ENCODE measurements at places on chromosomes 1 and 21.
A peak's percentile ranks its signal among the peaks of the same experiment; 100 is the strongest.

DNA sequence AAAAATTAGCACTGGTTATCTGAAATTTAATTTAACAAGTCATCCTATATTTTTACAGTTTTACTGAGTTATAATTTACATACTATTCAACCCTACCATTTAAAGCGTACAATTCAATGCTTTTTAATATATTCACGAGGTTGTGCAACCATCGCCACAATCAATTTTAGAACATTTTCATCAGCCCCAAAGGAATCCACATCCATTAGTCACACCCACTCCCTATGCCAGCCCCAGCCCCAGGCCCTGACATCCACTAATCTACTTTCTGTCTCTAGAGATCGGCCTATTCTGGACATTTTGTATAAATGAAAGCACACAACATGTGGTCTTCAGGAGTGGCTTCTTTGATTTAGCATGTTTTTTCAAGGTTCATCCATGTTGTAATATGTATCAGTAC, 134.7 kb downstream of the PSMG1 start:
- DNase-seq, result no peak

DNA sequence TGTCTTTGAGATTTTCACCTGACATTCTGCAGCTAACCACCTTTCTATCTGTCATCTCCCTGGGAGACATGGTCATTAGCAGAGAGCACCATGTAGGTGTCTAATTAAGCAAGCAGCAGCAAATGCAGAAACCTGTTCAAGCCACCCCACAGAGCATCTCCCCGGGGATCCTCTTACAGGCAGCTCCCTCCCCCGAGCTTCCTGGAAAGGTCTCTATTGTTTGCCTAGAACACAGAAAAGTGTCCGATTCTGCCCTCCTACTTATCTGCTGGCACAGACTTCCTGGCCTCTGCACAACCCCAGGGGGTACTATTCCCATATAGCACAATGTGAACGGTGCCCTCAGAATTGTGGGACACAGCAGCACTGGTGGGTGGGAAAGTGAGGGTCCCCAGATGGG, 46.1 kb downstream of the PLEKHA6 start:
- DNase-seq, result no peak

- DNase-seq, result no peak
These were observed 421.5 kb downstream of the PTPRU start for GRCh38 chr1:29657816-29658215.

DNA sequence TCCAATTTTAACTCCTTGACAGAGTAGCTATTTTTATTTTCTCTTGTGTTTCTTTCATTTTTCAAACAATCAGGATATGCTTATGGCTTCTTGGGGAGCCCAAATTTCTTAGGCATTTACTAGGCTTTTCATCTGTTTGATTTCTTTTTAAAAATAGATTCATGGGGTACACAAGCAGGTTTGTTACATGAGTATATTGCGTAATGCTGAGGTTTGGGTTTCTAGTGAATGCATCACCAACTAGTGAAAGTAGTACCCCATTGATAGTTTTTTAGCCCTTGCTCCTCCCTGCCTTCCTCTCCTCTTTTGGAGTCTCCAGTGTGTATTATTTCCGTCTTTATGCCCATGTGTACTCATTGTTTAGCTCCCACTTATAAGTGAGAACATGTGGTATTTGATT, 190.7 kb downstream of the CENPF start:
- DNase-seq, result no peak

DNA sequence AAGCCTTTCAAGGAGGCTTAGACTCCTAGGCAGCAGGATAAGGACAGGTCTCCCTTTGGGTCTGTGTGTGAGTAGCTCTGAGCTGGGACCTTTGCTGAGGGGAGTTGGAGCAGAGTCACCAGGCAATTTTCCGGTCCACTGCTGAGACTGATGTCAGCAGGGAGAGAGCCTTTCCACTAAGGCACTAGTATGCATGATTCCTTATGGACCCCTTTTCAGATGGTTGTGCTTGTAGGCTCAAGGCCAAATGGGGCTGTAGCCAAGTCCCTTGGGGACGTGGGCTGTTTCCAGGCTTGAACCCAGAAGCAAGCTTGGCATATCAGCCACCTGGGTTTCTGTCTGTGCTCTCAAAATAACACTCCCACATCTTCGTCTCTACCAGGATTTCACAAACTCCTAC, 73.0 kb downstream of the CCDC18 start:
- DNase-seq, result no peak

GRCh38 chr1:201597551-201598230, 58.8 kb downstream of the NAV1 start:
- no peak for DNase-seq

DNA sequence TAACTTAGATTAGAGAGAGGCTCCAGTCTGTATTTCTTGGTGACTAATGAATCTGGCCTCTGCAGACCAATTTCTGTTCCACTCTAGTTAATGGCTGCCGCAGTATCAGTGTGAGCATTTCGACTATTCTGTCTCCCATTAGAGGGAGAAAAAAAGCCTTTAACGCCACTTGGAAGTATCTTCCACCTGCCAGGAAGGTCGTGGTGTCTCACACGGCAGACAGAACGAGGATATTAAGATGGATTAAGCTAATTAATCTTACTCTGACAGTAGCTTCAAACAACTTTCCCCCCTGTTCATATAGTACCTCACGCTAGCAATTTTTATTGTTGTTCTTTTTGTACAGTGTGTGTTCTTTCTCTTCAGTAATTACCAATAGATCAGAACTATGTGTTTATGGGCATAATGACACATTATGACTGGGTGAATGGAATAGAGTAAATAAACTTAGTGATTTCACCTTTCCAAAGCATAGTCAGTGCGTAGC, 153.8 kb downstream of the ADGRL2 start:
- DNase-seq, result no peak

DNA sequence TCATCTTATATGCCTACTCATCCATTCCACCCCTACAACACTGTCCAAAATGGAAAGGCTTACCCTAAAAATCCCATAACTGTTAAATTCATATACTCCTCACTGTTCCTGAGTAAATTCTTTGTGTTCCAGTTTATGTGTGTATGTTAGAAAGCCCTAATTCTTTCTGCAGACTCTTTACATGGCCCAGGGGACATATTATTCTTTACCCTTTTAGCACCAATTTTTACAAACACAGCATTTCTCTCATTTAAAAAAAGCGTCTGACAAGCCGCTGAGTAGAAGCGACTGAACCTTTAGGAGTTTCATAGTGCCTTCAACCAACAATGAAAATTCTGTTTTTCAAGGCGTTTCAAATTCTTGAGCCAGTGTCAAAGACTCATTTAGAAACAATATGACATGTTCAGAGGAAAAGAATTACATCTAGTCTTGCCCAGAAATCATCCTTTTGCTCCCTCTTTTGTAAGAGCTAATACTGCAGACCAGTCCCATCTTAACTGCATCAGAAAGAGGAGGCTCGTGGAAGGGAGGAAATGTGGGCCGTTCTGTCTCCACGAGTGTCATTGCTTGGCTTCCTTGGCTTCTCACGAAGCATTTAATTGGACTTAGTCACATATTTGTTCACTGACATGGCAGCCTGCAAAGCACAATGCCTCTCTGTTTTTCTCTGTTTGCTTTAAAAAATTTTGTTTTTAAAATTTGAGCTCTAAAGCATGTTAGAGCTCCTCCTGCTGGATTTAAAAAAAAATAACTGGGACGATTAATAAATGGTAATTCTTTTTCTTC, 21.3 kb upstream of the C1orf105 start:
- peak; percentile 61 for DNase-seq

- DNase-seq, result no peak
These were observed 1.4 kb downstream of the RWDD2B start for GRCh38 chr21:29017639-29018237.

GRCh38 chr1:159854116-159854692, 8.3 kb downstream of the VSIG8 start:
- peak; percentile 8 for DNase-seq

GRCh38 chr1:205528446-205528886, 24.0 kb downstream of the CDK18 start:
- DNase-seq, result no peak

- no peak for DNase-seq
These were observed 121.6 kb upstream of the BARHL2 start for GRCh38 chr1:90838720-90839119.

- no peak for DNase-seq
These were observed 32.4 kb downstream of the ERICH3 start for GRCh38 chr1:74641161-74641560.

DNA sequence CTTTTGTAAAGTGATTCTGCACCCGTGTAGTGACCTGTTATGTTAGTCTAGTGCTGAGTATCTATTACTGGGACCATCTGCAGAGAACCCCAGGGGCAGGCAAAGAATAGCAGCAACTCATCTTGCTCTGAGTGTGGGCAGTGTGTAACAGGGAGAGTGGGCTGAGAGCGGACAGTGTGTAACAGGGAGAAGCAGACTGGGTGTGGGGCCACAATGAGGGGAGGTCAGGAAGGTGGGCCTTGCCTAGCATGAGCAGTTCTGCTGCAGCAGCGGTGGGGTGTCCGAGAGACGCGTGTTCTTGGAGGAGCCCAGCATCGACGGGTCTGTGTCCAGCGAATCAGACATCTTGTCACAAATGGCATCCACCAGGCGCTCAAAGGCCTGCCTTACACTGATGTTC, 41.2 kb upstream of the NRDC start:
- DNase-seq, result no peak

GRCh38 chr1:248702714-248703113, at the start of gene OR14I1:
OR14I1 (minus strand) TSS chr1:248702766.
- no peak for DNase-seq

- DNase-seq, result no peak
These were observed 6.4 kb downstream of the SMAP2 start for GRCh38 chr1:40379785-40380452.

- no peak for DNase-seq
These were observed 80.7 kb downstream of the UBE4B start for GRCh38 chr1:10113501-10113900.

- no peak for DNase-seq
These were observed 152.2 kb downstream of the LIPI start for GRCh38 chr21:14058566-14058965.

- DNase-seq, result no peak
These were observed 10.1 kb downstream of the ENTREP3 start for GRCh38 chr1:155245163-155245524.

GRCh38 chr1:8939362-8939995, 6.2 kb upstream of the CA6 start:
- no peak for DNase-seq

DNA sequence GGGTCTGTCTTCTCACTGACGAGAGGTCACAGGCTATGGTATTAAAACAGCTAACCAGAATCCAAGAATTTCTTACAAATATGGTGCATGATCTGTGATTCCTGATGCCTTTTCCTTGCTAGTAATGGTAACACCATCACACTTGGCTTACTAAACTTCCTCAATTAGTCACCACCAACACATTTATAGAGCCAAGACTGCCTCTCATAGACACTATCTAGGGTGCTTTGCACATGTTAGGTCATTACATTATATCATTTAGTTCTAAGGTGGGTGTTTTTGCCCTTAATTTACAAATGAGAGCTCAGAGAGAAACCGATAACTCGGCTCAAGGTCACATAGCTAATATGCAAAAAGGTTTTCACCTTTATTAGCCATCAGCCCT, 8.7 kb downstream of the KIF21B start:
- DNase-seq, result no peak

GRCh38 chr1:198699167-198700015, 60.6 kb downstream of the PTPRC start:
- peak; percentile 76 for DNase-seq

DNA sequence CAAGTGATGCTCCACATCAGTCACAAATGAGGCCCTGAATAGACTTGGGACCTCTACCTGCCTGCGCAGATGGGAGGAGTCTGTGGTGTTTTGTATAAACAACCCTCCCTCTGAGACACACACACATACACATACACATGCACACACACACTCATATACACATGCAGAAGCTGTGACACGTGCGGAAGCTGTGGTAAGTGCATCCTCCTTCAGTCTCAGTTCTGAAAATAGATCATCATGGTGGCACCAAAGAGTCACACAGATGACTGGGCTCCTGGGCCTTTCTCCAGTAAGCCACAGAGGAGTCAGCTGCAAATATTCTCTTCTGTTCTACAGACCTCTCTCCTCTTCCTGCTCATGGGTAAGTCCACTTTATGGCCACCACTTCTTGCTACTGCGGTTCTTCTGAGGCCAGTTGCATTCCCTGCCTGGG, at the start of gene LY9:
TSS of gene LY9 (plus strand) at position 224 of the 433 bp plus-strand sequence. CDS start at position 238, 14 bp downstream.
- DNase-seq, result peak; percentile 95

DNA sequence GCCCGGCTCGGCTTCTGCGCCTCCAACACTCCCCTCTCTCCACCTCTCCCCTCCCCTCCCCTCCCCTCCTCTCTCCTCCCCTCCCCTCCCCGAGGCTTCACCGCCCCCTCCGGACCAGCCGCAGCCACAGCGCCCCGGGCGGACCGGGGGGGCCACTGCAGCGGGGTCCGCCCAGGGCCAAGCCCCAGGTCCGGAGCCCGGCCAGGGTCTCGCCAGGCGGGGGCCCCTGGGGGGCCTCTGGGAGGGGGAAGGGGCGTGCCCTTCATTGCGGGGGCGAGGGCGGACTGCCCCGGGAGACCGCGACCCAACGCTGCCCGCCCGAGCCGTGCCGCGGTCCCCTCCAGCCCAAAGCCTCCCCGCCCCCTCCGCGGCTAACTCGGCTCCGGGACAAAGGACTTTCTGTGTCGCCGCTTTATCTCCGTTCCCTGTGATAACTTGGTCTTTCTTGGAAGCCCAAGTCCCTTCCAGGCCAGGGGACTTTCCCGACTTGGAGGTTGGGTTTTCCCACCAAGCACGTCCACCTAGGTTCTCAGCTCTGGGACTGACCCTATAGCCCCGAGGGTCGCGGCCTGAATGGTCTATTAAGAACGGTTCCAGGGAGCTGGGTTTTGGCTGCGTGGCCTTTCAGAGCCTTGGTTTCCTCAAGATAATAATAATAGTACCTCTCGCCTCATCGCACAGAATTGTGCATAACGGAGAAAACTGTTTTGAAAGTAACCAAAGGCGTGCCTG, at the start of gene UBQLN4:
TSS of gene UBQLN4 (minus strand) at position 31 of the 732 bp plus-strand sequence. CDS start 97 bp downstream, outside the sequence.
- DNase-seq, result peak; percentile 91

- DNase-seq, result no peak
These were observed 4.1 kb upstream of the AGTRAP start for GRCh38 chr1:11731691-11732283.

DNA sequence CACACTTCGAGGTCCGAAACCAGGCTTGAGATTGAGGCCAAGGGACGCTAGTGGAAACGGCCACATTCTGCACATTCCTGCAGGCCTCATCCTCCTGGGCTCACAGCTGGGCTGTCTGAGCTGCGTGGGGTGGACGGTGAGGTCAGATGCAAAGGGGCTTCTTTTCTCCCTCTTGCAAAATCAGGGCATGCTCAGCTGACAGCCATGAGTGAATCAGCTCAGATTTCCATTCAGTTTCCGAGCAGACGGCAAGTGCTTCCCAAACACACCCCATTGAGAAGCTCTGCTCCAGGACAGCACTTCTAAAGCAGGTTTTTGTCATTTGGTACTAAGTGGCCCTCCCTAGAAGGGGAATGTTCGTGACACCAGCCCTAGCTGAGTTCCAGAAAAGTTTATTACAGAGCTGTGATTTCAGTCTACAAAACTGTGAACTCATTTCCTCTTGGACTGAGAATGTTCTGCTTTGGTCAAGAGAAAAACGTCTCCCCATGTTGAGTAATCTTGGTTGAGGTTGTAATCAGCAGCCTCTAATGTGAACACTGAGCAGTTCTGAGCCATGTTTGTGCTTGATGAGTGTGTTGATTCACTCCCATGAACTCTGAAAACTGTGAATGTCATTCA, 10.0 kb downstream of the PDPN start:
- no peak for DNase-seq

- DNase-seq, result no peak
These were observed 60.3 kb upstream of the PGD start for GRCh38 chr1:10338611-10339010.
